CD8-positive, alpha-beta memory T cell (primary cell): ENCODE measurements at places on chromosomes 3 and 15.

DNA sequence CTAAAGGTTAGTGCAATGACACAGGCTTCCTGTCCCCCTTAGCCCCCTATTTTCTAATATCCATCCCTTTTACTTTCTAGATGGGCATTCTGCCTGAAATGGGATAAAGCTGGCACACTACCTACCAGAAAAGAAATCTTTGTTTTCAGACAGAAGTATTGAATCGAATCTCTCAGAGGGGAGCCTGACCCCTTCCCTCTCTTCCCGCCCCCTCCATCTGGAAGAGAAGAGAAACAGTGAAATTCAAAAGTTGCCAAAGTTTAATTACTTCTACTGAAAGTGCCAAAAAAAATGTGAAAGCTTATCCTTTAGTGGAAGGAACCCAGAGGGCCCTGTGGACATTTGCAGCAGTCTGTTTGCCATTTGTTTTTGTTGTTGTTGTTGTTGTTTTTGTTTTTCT, 523.8 kb downstream of the AGBL1 start:
- no peaks in the 10 kb centered on the region for H3K4me1 ChIP-seq
- H3K4me3 ChIP-seq, result no peak overlapping the region
- H3K36me3 ChIP-seq, result no peaks in the 10 kb centered on the region

GRCh38 chr15:46618984-46619383, 984.2 kb downstream of the SQOR start:
- DNase-seq, result no peak
- H3K36me3 ChIP-seq, result no peaks in the 10 kb centered on the region
- no peak overlapping the region for H3K4me3 ChIP-seq

GRCh38 chr3:13193320-13194284, 120.4 kb upstream of the IQSEC1 start:
- no peaks in the 10 kb centered on the region for H3K4me1 ChIP-seq
- H3K27ac ChIP-seq, result no peak overlapping the region
- H3K4me3 ChIP-seq, result no peak overlapping the region
- no peaks in the 10 kb centered on the region for H3K36me3 ChIP-seq
- DNase-seq, result no peak

DNA sequence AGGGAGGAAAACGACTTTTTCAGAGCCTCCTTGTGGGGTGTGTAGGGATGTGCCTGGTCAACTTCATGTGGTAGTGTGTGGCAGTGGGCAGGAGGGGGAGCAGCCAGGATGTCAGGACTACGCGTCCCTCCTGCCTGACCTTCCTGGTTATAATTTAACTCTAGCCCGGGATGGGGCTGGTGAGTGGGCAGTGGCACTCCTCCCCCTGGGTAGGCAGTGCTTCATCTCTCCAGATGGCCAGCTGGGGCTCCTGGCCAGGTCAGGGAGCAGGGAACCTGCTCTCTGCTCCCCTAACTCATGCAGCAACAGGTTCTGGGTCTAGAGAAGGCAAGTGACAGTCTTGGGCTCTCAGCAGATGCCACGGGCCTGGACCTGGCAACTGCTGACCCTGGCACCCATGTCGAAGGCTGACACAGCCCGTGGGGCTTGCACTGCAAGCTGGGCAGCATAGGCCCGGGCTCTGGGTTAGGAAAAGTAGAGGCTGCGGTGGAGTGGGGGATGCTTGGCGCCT, 2.6 kb downstream of the ITIH4 start:
- no peak overlapping the region for H3K27ac ChIP-seq
- no peaks in the 10 kb centered on the region for H3K27me3 ChIP-seq

GRCh38 chr3:25542492-25543039, 114.5 kb downstream of the RARB start:
- no peaks in the 10 kb centered on the region for H3K4me1 ChIP-seq
- H3K36me3 ChIP-seq, result no peaks in the 10 kb centered on the region
- DNase-seq, result no peak
- H3K27me3 ChIP-seq, result no peaks in the 10 kb centered on the region

GRCh38 chr3:172334671-172335207, 113.5 kb downstream of the GHSR start:
- no peak overlapping the region for H3K27ac ChIP-seq
- no peaks in the 10 kb centered on the region for H3K27me3 ChIP-seq
- H3K36me3 ChIP-seq, result no peaks in the 10 kb centered on the region
- DNase-seq, result no peak
- no peaks in the 10 kb centered on the region for H3K4me1 ChIP-seq

- H3K27me3 ChIP-seq, result no peaks in the 10 kb centered on the region
- no peak overlapping the region for H3K27ac ChIP-seq
- DNase-seq, result no peak
- no peaks in the 10 kb centered on the region for H3K36me3 ChIP-seq
- H3K4me3 ChIP-seq, result no peak overlapping the region
- peaks cover 2% of the 10 kb centered on the region for H3K4me1 ChIP-seq
These were observed 5.8 kb downstream of the ANO10 start for GRCh38 chr3:43616034-43616433.

- DNase-seq, result no peak
- H3K4me1 ChIP-seq, result no peaks in the 10 kb centered on the region
- H3K4me3 ChIP-seq, result no peak overlapping the region
- no peaks in the 10 kb centered on the region for H3K36me3 ChIP-seq
These were observed 283.8 kb downstream of the RAP2B start for GRCh38 chr3:153445817-153446216.

- DNase-seq, result no peak
- no peaks in the 10 kb centered on the region for H3K27me3 ChIP-seq
- H3K4me1 ChIP-seq, result no peaks in the 10 kb centered on the region
- no peak overlapping the region for H3K27ac ChIP-seq
- no peaks in the 10 kb centered on the region for H3K36me3 ChIP-seq
These were observed 45.9 kb downstream of the PPARG start for GRCh38 chr3:12334786-12335185.

DNA sequence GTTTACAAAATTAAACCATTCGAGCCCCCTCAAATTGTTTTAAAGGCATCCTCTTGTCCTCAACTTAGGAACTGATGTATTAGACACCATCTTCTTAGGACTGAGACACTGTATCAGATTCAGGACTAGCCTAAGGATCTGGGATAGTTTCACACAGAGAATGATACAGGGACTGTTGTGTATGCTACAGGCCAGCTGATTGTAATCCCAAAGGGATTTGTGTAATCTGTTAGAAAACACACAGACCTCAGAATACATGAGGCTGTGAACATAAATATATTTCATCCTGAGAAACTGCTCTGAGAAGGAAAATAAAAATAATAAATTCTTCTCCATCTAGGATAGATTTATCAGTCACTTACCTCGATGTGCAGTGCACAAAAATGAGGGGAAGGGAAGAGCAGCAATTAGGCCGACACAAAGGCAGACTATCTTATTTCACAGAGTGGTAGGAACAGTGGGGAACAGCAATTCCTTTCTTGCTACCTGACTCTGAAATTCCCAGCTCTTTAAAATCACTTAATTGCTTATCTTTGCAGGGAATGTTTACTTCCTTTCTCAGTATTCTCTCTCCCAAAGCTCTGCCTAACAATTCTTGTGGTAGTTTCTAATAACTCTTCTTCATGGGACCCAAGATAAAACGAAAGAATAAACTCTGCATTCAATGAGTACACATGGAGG, 322.5 kb downstream of the MAGI1 start:
- no peak overlapping the region for H3K27ac ChIP-seq
- no peaks in the 10 kb centered on the region for H3K4me1 ChIP-seq
- no peak overlapping the region for H3K4me3 ChIP-seq
- no peaks in the 10 kb centered on the region for H3K27me3 ChIP-seq
- no peak for DNase-seq
- H3K36me3 ChIP-seq, result no peaks in the 10 kb centered on the region

- peaks cover 23% of the 10 kb centered on the region for H3K4me1 ChIP-seq
- H3K4me3 ChIP-seq, result peak within 1 kb of the TSS; percentile 88
- peaks cover 14% of the 10 kb centered on the region for H3K36me3 ChIP-seq
- DNase-seq, result peak; percentile 88
- H3K27ac ChIP-seq, result peak within 1 kb of the TSS; percentile 91
- H3K27me3 ChIP-seq, result no peaks in the 10 kb centered on the region
These were observed at the start of the genes MRPL46 and MRPS11 for GRCh38 chr15:88467073-88467934. MRPL46 (minus strand) TSS chr15:88467388; CDS start chr15:88467377, 11 bp downstream. MRPS11 (plus strand) TSS chr15:88467708; CDS start chr15:88467718, 10 bp downstream.

GRCh38 chr15:28260317-28260716, 61.7 kb downstream of the HERC2 start:
- H3K27me3 ChIP-seq, result no peaks in the 10 kb centered on the region
- H3K4me1 ChIP-seq, result no peaks in the 10 kb centered on the region
- H3K36me3 ChIP-seq, result peaks cover 18% of the 10 kb centered on the region
- no peak overlapping the region for H3K27ac ChIP-seq
- DNase-seq, result no peak
